Activated CD8-positive, alpha-beta T cell treated with anti-CD3 and anti-CD28 coated beads, Interleukin-2, amount 10 ng/mL, durations not matched to agents 7 days and 5 days (primary cell): ENCODE measurements at places on chromosomes 4 and X.

- no peak overlapping the region for H3K27ac ChIP-seq
- no peak for DNase-seq
- H3K4me3 ChIP-seq: no peak overlapping the region
These were observed 957.2 kb upstream of the PRKX start for GRCh38 chrX:4670606-4671005.

- no peaks in the 10 kb centered on the region for H3K27me3 ChIP-seq
- DNase-seq: no peak
- peaks cover 3% of the 10 kb centered on the region for H3K36me3 ChIP-seq
- peak overlapping the region; percentile 96 for H3K27ac ChIP-seq
- peaks cover 27% of the 10 kb centered on the region for H3K4me1 ChIP-seq
These were observed 1.1 kb downstream of the NUDT9 start for GRCh38 chr4:87423317-87424098.

DNA sequence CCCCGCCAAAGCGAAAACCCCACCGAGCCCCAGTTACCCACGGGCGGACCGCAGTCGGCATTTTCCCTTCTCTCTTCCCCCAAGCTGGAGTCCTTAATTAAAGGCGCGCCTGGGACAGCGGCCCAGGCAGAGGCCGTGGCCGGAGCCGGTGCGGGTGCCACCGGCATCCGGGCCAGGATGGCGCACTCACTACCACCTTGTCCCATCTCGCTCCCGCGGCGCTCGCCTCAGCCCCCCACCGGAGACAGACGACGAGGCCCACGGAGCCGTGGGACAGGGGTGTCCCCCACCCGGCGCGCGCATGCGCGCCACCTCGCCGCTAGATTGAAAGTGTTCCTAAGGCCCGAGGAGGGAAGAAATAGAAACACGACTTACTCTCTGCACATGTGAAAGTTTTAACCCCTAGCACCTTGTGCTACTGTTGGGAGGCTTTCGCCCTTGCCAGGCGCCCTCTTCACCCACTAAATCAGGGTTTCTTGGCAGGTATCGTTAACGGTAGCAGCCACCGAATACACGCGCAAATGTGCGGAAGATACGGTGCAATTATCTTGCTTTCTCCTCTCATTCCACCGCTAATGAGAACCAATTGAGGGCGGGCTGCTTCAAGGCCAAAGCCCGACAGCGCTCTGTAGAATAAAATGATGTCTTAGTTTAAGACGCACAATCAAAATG, 64.3 kb upstream of the CCDC160 start:
- peak overlapping the region; percentile 92 for H3K4me3 ChIP-seq
- H3K27me3 ChIP-seq: peaks cover 6% of the 10 kb centered on the region
- peaks cover 36% of the 10 kb centered on the region for H3K36me3 ChIP-seq
- H3K27ac ChIP-seq: peak overlapping the region; percentile 93
- DNase-seq: peak; percentile 63
- peaks cover 29% of the 10 kb centered on the region for H3K4me1 ChIP-seq

DNA sequence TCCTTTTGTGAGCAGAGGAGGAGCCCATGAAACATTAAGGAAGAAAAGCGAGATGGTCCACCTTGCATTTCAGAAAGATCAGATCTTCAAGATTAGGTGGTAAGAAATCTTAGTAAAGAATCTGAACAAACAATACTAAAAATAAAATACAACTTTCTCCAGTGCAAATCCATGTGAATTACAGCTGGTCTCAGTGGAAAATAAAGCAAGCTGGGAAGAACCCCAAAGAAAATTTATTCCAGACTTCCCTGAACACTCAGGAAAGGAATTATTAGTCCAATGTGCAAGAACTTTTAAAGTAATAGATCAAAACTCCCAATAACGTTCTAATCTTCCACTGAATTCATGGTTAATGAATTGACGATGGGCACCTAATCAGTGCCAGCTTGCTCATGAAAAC, 37.3 kb upstream of the C1QTNF7 start:
- no peaks in the 10 kb centered on the region for H3K36me3 ChIP-seq
- H3K27me3 ChIP-seq: no peaks in the 10 kb centered on the region
- DNase-seq: no peak
- no peaks in the 10 kb centered on the region for H3K4me1 ChIP-seq
- no peak overlapping the region for H3K4me3 ChIP-seq

GRCh38 chrX:40272776-40273175, 175.0 kb upstream of the BCOR start:
- H3K27me3 ChIP-seq: no peaks in the 10 kb centered on the region
- H3K36me3 ChIP-seq: no peaks in the 10 kb centered on the region
- H3K27ac ChIP-seq: no peak overlapping the region
- no peak overlapping the region for H3K4me3 ChIP-seq

- H3K27me3 ChIP-seq: no peaks in the 10 kb centered on the region
- peaks cover 33% of the 10 kb centered on the region for H3K36me3 ChIP-seq
- peaks cover 68% of the 10 kb centered on the region for H3K4me1 ChIP-seq
- peak within 1 kb of the TSS; percentile 91 for H3K4me3 ChIP-seq
- H3K27ac ChIP-seq: peak within 1 kb of the TSS; percentile 98
These were observed at the start of gene MTMR1 for GRCh38 chrX:150692831-150693724. Gene MTMR1, plus strand, starts transcription at chrX:150693396. Its CDS starts 135 bp downstream, at chrX:150693531.

DNA sequence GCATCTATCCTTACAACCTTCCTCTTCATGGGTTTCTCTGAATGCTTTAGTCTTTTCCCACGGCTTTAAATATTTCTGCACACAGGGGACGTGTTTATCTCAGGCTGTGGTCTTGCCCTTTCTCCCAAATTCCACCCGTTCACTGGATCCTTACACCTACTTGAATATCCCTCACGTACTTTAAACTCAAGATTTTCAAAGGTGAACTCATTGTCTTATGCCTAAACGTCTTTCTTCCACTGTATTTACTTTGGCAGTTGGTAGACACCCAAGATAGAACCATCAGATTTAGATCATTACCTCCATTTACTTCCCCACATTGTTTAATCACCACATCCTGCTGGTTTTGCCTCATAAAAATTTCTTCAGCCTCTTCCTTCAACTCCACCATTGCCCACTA, 269.2 kb downstream of the CBLL2 start:
- no peak for DNase-seq
- H3K4me3 ChIP-seq: no peak overlapping the region
- H3K27me3 ChIP-seq: no peaks in the 10 kb centered on the region
- no peaks in the 10 kb centered on the region for H3K4me1 ChIP-seq

GRCh38 chrX:106955004-106955772, 35.0 kb downstream of the CLDN2 start:
- no peaks in the 10 kb centered on the region for H3K36me3 ChIP-seq
- H3K4me1 ChIP-seq: no peaks in the 10 kb centered on the region
- no peak overlapping the region for H3K4me3 ChIP-seq
- no peaks in the 10 kb centered on the region for H3K27me3 ChIP-seq

GRCh38 chr4:23945451-23946017, 55.7 kb upstream of the PPARGC1A start:
- no peak for DNase-seq
- H3K4me3 ChIP-seq: no peak overlapping the region
- no peak overlapping the region for H3K27ac ChIP-seq
- no peaks in the 10 kb centered on the region for H3K36me3 ChIP-seq
- no peaks in the 10 kb centered on the region for H3K27me3 ChIP-seq

DNA sequence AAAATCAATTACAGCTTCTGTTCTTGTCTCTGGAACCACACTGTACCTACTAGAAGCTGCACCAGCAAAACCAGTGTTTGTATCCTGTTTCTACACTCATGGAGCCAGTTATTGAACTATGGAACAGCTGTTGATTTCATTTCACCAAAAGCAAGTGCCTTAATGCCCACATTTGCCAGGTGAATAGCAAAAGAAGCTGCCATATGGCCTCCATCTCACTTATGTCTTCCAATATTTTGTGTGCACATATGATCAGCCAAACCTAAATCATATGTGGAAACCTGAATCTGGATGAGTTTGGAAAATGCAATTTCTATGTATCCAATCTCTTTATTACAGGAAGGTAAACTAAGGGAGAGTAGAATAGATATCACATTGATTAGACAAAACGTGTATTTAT, 415.8 kb upstream of the GRID2 start:
- no peaks in the 10 kb centered on the region for H3K27me3 ChIP-seq
- DNase-seq: no peak
- no peaks in the 10 kb centered on the region for H3K36me3 ChIP-seq
- no peaks in the 10 kb centered on the region for H3K4me1 ChIP-seq
- no peak overlapping the region for H3K4me3 ChIP-seq

DNA sequence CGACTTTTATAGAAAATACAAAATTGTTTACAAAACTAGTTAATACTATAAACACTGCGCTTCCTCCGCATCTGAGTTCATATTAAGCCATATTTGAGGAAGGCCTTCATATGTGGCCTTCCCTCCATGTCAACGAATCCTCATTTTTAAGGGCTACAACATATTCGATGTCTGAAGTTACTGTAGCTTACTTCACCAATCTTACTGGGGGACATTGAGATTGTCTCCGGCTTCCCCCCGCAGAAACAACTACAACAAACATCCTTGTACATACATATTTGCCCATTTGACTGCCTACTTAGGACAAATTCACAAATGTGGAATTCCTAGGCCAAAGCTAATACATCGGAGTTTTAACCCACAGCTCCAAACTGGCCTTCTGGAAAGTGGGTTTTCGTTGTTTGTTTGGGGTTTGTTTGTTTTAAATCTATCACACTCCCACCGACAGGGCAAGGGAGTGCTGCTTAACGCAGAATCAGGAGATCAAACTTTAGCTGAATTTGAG, 581 bp upstream of the FAM114A1 start:
- peak overlapping the region; percentile 76 for H3K4me3 ChIP-seq
- no peaks in the 10 kb centered on the region for H3K36me3 ChIP-seq
- H3K4me1 ChIP-seq: peaks cover 26% of the 10 kb centered on the region
- H3K27ac ChIP-seq: peak overlapping the region; percentile 51
- DNase-seq: no peak

DNA sequence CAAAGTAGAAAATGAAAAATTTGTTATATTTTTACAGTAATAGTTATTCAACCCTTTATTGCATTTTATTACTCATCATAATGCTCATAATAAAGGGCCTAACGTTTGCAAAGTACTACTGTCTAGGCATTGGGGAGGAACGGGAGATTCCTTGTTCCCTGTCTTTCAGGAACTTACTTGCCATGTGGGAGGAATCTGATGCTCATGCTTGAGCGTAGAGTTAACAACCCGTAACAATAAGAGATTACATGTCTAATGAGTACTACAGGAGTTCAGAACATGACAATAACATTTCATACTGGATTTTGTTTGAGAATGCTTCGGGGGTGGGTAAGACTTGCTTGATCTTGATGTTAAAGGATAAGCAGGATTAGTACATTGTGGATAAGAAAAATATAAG, 2.9 kb downstream of the CCSER1 start:
- peaks cover 17% of the 10 kb centered on the region for H3K4me1 ChIP-seq
- H3K27me3 ChIP-seq: peaks cover 37% of the 10 kb centered on the region
- no peak overlapping the region for H3K27ac ChIP-seq
- H3K36me3 ChIP-seq: no peaks in the 10 kb centered on the region
- no peak overlapping the region for H3K4me3 ChIP-seq

DNA sequence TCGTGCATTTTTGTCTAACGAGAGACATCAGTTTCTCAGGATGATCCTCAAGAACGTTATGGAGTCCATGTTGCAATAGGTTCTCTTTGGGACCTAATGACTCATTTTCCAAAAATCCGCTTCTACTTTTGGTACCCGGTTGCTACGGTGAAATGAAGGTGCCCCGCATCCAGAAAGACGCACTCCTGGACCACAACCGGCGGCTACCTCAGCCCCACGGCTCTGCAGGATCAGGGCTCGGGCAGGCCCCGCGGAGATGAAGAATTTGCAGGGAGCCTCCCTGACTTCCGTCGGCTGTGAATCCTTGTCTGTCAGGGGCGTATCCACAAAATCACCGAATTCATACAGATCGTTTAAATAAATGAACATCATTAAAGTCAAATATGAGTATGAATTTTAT, 15.6 kb downstream of the GTPBP6 start:
- no peaks in the 10 kb centered on the region for H3K27me3 ChIP-seq
- H3K4me3 ChIP-seq: no peak overlapping the region
- peaks cover 65% of the 10 kb centered on the region for H3K36me3 ChIP-seq
- no peak for DNase-seq
- no peaks in the 10 kb centered on the region for H3K4me1 ChIP-seq

GRCh38 chr4:15149839-15150592, 147.7 kb downstream of the CPEB2 start:
- H3K27ac ChIP-seq: no peak overlapping the region
- H3K36me3 ChIP-seq: no peaks in the 10 kb centered on the region
- no peaks in the 10 kb centered on the region for H3K27me3 ChIP-seq

DNA sequence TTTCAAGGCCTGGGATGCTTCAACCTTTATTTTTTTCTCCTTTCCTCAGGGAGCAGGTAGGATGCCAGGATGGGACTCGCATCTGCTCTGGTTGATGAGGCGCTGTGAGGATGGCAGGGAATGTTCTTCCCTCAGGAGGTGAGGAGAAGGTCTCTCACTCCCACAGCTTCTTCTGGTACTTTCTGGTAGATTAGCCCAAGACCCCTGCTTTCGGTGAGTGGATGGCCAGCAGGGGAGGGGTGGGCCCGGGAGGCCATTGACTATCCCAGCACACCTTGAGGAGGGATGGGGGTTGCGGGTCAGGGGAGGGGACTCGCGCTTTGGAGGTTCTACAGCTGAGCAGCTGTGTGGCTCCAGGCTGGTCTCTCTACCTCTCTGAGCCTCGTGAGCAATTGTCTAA, 14.8 kb downstream of the CYTL1 start:
- H3K36me3 ChIP-seq: no peaks in the 10 kb centered on the region
- H3K27me3 ChIP-seq: peaks cover 15% of the 10 kb centered on the region
- H3K4me1 ChIP-seq: no peaks in the 10 kb centered on the region
- no peak for DNase-seq
- no peak overlapping the region for H3K4me3 ChIP-seq

DNA sequence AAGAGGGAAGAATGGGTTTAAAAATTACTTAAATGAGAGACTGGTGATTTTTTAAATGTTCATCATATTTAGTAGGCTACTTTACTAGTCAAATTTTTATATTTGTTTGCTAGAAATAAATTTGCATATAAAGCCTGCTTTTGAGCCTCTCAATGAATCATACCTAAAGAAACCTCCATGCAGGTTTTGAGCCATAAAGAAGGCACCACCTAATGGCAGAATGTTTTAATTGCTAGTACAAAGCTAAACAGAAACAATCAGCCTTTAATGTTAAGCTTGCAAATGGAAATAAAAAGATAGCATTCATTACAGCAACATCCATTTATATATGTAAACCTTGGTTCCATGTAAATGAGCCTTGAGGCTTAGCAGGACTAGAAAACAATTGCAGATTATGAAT, 989.7 kb downstream of the CCSER1 start:
- no peak overlapping the region for H3K27ac ChIP-seq
- DNase-seq: no peak

GRCh38 chrX:10483191-10483831, 137.1 kb downstream of the MID1 start:
- H3K4me3 ChIP-seq: no peak overlapping the region
- H3K27me3 ChIP-seq: no peaks in the 10 kb centered on the region

DNA sequence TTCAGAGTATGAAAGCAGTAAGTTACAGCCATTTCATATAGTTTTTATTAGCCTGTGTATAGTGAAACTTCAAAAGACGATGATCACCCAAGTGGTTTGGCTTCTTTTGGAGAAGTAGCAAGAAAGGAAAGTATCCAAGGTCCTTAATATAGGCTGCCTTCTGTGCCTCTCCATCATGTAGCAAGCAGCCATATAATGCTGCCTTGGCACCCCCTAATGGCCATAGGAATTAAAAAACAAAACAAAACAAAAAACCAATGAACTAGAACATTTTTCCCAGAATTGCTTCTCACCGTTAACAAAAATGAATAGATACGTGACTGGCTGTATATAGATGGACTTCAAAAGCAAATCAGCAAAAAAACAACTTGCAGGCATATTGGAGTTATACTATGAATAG, 18.9 kb downstream of the LAMP2 start:
- H3K36me3 ChIP-seq: peaks cover 16% of the 10 kb centered on the region
- peaks cover 9% of the 10 kb centered on the region for H3K4me1 ChIP-seq
- H3K4me3 ChIP-seq: no peak overlapping the region
- no peak overlapping the region for H3K27ac ChIP-seq
- H3K27me3 ChIP-seq: no peaks in the 10 kb centered on the region
